Endothelial cell of umbilical vein (primary cell): ENCODE measurements at places on chromosomes 2 and 18.

DNA sequence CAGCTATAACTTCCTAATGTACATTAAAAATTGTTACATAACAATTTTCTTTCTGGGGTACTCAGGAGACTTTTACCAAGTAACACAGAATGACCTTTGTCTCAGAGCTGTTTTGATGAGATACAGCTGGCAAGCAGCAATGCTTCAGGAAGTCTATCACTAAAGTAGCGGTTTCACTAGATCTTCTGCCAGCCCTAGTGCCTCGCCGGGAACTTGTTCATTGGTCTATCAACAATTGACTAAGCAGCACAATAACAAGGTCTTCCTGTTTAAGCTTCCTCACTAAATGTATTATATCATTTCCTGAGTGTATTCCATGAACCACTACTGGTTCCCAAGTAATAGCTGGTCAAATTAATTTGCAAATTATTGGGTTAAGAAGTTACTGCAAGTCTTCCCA, 69.2 kb downstream of the TRIP12 start:
- DNase-seq, result peak; percentile 97

DNA sequence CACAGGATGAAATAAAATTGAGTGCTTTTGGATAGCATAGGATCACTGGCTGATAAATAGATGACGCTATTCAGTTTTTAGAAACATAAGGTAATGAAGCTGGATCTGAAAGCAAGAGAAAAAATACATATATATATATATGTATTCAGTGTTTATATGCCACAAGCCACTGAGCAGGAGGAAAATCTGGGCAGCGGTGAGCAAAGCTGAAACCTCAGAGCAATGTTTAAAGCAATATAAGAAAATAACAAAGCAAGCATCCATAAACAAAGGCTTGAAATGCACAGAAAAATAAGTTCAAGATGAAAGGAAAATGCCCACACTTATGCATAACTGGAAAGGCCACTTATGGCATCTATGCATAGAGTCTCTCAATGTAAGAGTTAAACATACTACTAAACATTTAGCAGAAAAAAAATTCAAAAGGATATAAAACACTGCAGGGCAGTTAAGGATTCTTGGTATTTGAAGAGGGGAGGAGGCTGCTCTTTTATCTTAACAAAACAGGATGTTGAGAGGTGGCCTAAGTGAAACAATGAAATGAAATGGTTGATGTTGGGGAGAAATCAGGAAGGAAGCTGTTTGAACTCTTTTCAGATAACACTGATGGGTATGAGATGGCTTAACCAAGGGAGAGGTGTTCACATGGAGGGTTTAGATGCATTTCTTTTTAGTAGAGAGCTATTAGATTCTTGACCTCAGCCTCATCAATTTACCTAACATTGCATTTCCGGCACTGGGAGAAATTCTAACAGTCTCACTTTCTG, 129.1 kb downstream of the ARHGAP15 start:
- no peak for DNase-seq

GRCh38 chr2:85728883-85729824, 24.6 kb upstream of the ATOH8 start:
- peak; percentile 76 for DNase-seq

- DNase-seq, result peak; percentile 62
Observed at GRCh38 chr2:11389551-11390398, 45.3 kb upstream of the ROCK2 start.

- DNase-seq, result no peak
Observed at GRCh38 chr18:35241448-35241804, 592 bp downstream of the ZNF397 start.

DNA sequence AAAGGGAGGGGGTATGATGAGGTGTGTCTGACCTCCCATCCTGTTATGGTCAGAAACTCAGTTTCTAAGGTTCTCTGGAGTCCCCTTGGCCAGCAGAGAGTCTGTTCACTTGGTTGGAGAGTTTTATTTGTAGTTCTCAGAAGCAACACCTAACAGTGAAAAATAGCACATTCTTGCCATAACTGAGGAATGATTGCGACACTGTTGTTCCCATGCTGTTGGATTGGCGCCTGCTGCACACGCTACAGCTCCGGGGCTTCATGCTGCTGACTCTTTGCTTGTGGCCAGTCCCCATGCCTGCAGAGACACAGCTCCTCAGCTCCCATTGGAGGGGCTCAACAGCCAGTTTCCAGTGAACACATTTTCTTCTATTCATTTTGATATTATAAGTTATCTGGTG, 42.1 kb downstream of the TPGS2 start:
- DNase-seq, result peak; percentile 6

GRCh38 chr18:48961547-48961946, 10.8 kb upstream of the SMAD7 start:
- no peak for DNase-seq

- peak; percentile 77 for DNase-seq
Observed at GRCh38 chr2:70647873-70648481, 94.4 kb upstream of the TGFA start.

- no peak for DNase-seq
Observed at GRCh38 chr18:24672165-24672941, 211.9 kb downstream of the HRH4 start.

- peak; percentile 87 for DNase-seq
Observed at GRCh38 chr2:205405752-205406151, 276.5 kb upstream of the NRP2 start.

GRCh38 chr2:238670111-238670585, 177.7 kb upstream of the TWIST2 start:
- no peak for DNase-seq

GRCh38 chr18:24995755-24996154, 356.2 kb downstream of the ZNF521 start:
- no peak for DNase-seq

DNA sequence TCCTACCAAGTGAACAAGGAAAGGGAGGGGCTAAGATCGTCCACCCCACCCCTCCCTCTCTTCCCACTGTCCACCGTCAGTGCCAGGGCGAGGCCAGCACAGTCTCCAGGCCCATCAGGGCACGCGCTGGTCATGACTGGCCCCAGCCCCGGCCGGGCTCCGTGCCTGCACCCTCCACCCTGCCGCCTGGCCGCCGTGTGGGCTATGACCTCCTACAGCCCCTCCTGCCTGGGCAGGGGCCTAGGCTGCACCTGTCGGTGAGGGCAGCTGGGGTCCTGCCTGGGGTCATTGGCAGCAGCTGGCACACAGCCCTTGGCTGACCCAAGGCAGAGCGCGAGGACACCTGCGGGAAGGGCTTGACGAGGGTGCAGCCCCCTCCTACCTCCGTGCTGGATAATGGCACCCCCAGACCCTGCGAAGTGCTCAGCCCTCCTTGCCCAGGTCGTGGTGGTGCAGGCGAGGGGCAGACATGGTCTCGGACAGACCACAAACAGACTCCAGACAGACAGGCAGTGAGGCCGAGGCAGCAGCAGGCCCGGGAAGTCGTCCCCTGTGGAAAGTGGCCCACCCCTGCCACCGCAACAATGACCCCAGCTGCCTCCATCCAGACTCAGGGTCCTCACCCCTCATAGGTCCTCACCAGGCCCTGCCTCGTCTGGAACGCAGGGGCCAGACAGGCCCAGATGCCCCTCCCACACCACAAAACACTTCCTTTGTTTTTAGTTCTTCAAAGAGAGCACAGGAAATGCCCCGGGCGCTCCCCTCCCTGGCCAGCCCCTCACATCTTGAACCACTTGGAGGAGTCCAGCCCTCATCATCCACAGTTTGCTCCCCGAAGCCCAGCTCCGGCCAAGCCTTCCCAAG, 43.1 kb upstream of the GPC1 start:
- DNase-seq, result no peak

GRCh38 chr18:44781886-44782285, 101.2 kb downstream of the SETBP1 start:
- DNase-seq, result peak; percentile 48

- no peak for DNase-seq
Observed at GRCh38 chr2:236975766-236976165, 109.9 kb upstream of the COPS8 start.

DNA sequence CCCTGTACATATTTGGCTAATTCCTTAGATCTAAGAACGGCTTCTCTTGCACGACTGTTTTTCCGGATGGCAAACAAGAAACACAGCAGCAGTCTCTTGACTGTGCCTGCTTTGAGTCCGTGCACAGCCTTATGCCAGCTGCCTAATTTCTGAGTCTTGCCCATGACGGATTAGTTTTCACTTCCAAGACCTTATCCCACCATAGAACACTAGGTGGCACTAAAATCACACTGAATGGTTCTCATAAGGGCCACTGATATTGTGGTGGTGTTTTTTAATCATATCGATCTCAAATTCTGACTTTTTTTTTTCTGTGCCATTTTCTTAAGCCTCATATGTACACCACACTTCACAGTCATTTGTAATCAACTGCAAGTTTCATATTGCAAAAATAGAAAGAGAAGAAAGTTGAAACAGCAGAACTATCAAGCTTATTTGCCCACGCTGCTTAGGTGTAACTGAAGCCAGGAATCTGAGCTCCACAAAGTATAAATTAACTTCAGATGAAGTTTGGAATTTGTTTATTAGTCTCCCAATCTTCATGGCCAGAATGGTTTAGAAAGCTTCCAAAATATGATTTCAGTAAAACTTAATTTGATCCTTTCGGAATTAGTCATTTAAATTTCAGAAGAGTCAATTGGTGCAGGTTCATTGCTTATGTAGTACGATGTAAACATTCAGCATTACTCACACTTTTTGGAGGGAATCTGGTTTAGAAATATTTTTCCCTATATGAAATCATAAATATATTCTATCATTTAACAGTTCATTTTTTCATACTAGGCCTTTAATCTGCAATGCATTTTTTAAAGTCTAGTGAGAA, 45.5 kb upstream of the SCN7A start:
- peak; percentile 71 for DNase-seq

GRCh38 chr2:237874585-237875161, 15.2 kb downstream of the RAMP1 start:
- no peak for DNase-seq

- no peak for DNase-seq
Observed at GRCh38 chr2:66581339-66582103, 146.6 kb downstream of the MEIS1 start.

DNA sequence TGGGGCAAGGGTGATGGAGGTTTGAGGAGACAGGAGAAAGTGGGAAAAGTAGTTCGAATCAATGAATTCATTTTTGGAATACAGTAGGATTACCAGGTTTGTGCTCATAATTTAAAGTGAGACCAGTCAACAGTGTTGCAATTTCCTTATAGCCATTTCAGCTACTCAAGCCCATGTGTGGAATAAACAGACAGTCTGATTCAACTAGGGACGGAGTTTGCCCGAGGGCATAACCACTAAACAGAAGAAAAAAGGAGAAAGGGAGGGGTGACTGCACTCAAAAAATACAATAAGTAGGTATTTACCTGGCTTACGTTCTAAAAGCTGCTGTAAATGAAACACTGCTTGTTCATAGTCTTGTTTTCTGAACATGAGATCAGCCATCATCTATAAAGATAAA, 55.2 kb downstream of the TTC21B start:
- DNase-seq, result no peak

DNA sequence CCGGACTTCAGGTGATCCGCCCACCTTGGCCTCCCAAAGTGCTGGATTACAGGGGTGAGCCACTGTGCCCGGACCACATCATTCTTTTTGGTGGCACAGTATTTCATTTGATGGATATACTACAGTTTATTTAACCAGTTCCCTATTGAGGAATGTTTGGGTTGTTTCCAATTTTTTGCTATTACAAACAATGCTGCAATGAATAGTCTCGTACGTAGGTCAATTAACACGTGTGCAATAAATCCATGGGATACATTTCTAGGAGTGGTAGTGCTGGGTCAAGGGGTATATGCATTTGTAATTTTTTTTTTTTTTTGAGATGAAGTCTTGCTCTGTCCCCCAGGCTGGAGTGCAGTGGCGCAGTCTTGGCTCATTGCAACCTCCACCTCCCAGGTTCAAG, 28.4 kb upstream of the XPO1 start:
- peak; percentile 15 for DNase-seq

- DNase-seq, result no peak
Observed at GRCh38 chr2:64166637-64167420, 22.6 kb upstream of the PELI1 start.

GRCh38 chr18:45109271-45109670, 428.6 kb downstream of the SETBP1 start:
- DNase-seq, result no peak

GRCh38 chr2:60512641-60513040, 40.8 kb downstream of the BCL11A start:
- no peak for DNase-seq

GRCh38 chr2:160415991-160416390, 77.6 kb downstream of the RBMS1 start:
- DNase-seq, result peak; percentile 58

DNA sequence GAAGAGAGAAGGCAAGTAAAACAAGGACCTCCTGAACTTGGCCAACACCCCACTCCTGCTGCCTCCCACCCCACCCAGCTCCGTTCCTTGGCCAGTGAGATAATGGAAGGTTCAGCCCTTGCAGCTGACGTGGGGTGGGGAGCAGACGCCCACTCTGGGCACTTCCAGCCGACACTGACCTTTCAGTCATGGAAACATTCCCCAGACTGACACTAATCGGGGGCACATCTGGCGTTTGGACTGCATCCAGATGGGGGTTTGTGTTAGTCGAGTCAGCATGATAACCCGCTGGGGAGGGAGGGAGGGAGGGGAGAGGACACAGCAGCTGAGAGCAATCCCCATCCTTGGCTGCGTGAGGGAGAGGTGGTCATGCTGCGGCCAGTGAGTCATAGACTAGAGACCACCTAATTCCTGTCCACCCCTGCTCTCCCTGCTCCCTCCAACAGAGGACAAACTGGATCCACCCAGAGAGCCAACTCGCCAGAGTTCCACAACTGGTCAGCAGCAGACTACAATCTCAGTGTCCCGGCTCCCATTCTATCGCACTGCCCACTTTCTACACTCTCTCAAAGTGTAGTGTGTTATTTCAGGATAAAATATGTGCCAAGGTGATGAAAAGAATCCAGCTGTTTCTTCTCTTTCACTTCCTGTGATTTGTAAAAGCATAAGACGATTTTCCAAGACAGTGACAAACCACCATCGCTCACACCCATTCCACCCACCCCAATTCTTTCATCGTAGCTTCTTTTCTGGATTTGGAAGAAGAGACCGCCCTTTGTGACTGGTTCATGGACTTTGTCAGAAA, 115.4 kb upstream of the PKDCC start:
- no peak for DNase-seq

- peak; percentile 83 for DNase-seq
Observed at GRCh38 chr18:51211552-51211951, 14.1 kb upstream of the MEX3C start.
